Activated T-helper 1 cell treated with anti-CD3 and anti-CD28 coated beads, Interleukin-2, amount 50 U/mL, for 16 hours (primary cell): ENCODE measurements at places on chromosomes 5 and 9.

GRCh38 chr5:124310453-124310852 lies 436.0 kb downstream of the ZNF608 start:
- DNase-seq, result no peak

GRCh38 chr5:179118756-179119414 lies 58.7 kb downstream of the ZNF354C start:
- no peak for DNase-seq

DNA sequence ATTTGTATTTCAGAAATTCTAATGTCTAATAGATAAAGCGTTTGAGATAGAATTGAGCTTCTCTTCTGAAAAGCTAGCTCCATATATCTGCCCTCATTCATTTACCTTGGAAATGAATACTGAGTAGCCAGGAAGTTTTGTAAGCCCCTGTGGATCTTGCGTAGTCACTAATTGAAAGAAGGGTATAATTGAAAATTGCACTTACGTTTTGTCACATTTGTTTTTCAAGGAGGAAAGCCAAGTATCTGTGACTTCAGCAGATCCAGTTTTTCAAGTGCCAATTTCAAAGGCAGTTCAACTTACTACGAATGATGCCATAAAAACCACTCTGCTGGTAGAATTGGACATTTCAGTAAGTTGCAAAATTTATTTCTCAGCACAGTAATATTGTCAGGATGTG lies 14.0 kb downstream of the MTRR start:
- DNase-seq, result no peak

GRCh38 chr5:92401492-92401891 lies 1018.4 kb upstream of the ARRDC3 start:
- DNase-seq, result no peak

GRCh38 chr5:20536341-20536740 lies 548.3 kb upstream of the CDH18 start:
- DNase-seq, result no peak

DNA sequence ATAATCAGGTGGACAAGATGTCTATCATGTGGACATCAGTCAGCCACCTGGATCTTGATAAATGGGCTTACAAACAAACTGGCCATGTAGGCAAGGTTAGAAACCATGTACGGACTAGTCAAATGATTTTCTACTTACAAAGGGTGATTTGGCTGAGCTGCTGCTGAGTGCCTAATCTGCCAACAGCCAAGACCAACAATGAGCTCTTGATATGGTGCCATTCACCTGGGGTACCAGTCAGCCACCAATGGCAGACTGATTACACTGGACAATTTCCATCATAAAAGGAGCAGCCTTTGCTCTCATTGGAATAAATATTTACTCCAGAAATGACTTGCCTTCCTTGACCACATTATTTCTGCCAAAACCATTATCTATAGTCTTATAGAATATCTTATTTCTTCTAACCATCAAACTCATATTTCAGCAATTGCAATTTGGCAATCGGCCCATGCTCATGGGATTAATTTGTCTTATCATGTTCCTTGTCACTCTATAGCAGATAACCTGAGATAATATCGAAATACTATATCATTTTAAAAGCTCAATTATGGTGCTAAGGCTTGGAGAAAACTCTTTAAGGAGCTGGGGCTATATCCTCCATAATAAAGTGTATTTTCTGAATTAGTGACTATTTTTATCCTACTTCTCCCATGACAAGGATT lies 135.1 kb downstream of the SLC25A46 start:
- no peak for DNase-seq

GRCh38 chr5:37710965-37711364 lies 128.9 kb downstream of the GDNF start:
- DNase-seq, result no peak

DNA sequence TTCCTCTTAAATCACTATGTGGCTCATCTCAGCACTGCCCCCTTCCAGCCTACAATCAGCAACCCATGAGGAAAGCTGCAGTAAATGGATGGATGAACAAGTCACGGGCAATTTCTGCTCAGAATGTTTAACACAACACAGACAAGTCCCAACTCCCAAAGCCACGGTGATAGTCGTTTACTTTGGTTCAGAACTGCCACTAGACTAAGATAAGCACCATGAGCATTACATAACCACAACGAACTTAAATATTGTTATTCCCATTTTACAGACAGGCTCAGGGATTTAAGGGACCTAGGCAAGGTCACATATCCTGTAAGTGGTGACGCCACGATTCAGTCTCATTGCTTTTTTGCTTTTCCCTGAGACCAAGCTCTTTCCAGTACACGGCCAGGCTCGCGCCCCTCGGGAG lies 2.0 kb upstream of the SMIM27 start:
- DNase-seq, result no peak

- no peak for DNase-seq
Measured at GRCh38 chr9:20270161-20270560, 352.1 kb downstream of the MLLT3 start.

DNA sequence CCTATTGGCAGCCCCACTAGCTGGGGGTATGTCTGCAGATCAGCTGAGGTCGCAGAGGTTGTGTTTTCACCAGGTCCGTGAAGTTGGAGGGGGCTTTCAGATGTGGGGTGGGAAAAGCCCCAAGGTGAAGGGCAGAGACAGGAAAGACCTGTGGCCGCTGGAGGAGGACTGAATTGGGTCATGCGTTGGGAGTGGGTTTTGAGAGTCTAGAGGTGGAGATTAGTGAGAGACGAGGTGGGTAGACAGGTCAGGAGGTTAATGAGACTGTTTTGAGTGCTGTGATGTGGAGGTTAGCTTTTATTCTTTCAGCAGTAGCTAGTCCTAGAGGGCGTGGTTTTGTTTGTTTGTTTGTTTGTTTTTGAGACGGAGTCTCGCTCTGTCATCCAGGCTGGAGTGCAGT lies 10.3 kb downstream of the SNX30 start:
- DNase-seq, result no peak

DNA sequence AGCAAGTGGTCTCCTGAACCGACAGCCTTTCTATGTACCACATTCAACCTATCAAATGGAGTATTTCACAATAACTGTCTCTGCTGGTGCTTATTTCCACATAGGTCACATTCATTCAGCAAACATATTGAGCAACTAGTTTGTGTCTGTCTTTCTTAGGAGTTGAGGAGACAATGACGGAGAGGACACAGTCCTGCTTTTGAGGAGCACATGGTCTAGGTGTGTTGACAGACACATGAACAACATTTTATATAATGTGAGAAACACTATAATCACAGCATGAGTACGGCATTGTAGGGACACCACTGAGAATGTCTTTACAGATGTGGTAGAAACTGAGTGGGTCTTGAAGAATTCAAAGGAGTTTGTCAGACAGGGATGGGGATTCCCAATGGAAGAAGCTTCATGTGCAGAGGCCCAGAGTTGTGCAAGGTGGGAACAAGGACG lies 28.5 kb downstream of the NFIL3 start:
- DNase-seq, result no peak

GRCh38 chr9:127586096-127586495 lies 26.0 kb upstream of the STXBP1 start:
- DNase-seq, result no peak

DNA sequence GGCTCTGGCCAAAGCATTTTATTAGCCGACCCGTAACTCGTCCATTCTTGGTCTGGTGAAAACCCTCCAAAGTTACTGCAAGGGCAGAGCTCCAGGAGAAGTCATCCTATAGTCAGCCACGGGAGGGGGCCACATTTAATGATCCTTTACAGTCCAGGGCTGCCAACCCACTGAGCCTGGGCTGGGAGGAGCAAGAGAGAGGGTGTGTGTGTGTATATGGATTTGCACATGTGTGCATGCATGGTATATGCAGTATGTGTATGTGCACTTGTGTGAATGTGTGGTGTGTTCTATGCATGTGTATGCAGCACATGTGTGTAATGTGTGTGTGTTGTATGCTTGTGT lies 4.2 kb upstream of the RASGEF1C start:
- DNase-seq, result no peak

GRCh38 chr5:142175039-142175438 lies 66.5 kb downstream of the NDFIP1 start:
- DNase-seq, result no peak

GRCh38 chr5:91794856-91795548 lies 411.9 kb upstream of the ARRDC3 start:
- DNase-seq, result no peak

DNA sequence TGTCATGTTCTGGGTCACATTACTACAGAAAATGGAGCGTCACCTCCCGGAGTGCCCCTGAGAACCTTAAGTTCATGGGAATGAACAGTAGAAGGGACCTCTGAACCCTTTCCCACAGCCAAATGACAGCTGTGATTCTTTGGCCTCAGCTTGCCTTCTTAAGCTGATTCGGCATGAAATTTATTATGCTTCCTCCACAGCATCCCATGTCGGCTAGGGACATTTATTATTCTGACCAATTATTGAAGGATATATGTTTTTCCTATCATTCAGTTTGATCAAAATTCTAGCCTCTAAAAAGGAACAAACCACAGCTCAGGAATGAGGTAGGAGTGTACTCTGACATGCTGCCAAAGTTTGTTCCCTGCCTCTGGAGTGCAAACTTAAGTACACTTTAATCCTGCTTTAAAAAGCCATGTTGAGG lies 440.6 kb downstream of the CETN3 start:
- DNase-seq, result no peak

GRCh38 chr9:135774794-135775525 lies 73.0 kb downstream of the KCNT1 start:
- DNase-seq, result no peak

DNA sequence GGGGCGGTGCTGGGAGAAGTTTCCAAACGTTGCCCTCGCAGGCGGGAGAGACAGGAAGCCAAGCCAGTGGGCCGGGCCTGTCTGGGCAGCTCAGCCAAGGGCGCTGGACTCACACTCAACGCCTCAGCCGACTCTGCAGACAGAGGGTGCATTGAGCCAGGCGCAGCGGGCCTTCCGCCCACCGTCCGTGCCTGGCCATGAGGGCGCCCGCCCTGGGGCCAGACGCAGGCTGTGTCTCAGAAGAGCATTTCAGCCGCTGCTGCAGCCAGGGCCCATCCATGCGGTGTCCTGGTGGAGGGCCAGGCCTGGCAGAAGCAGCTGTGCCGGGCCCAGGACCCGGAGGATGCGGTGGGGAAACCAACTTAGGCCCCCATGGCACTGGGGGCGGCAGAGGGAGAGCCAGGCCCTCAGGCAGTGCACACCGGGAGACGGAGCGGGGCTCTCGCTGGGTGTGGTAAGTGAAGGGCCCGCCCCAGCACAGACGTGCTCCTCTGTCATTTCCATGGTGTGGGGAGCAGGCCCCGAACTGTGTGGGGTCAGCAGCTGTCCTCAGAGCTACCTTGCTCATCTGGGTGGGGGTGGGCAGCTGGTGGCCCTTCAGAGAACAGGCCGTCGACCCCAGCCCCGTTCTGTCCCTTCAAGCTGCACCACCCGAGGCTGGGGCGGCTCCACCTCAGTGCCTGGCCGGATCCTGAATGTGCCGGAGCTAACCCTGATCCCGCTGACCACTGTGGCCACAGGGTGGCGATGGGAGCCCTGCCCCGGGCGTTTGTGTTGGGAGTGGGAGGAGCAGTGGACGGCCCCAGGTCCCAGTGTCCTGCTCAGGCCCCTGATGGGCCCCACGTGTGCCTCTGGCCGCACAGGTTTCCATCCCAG lies 18.0 kb downstream of the DNLZ start:
- no peak for DNase-seq

DNA sequence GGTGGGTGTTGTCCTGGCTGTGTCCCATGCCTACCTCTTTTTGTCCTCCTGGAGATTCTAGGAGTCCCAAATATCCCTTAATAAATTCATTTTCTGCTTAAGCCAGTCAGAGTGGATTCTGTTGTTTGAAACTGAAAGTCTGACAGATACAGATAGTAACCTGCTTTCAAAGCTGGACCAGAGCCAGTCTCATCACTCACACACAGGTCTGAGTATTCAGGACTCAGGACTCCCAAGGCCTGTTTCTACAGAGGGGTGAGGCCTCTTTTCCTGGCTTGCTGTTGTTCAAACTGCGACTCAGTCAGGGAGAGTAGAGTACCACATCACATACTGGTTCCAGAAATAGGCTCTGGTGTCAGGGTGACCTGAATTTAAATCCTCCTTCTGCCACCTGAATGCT lies 190.1 kb downstream of the PAX5 start:
- DNase-seq, result no peak

DNA sequence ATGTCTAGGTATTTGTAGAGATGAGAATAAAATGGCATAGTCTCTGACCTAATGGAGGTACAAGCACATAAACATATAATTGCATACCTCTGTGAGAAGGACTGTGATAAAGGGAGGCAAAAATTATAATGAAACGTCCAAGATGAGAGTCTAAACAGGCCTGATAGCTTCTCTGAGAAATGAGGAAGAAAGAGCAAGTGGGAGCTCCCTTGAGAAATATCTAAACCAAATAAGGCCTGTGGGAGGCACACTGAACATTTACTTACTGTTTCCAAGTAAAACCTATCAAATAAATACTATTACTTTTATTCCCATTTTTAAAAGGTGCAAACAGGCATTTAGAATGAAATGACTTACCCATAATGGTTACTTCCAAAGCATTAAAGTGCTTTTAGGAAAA lies 125.6 kb upstream of the PAPPA start:
- DNase-seq, result no peak

DNA sequence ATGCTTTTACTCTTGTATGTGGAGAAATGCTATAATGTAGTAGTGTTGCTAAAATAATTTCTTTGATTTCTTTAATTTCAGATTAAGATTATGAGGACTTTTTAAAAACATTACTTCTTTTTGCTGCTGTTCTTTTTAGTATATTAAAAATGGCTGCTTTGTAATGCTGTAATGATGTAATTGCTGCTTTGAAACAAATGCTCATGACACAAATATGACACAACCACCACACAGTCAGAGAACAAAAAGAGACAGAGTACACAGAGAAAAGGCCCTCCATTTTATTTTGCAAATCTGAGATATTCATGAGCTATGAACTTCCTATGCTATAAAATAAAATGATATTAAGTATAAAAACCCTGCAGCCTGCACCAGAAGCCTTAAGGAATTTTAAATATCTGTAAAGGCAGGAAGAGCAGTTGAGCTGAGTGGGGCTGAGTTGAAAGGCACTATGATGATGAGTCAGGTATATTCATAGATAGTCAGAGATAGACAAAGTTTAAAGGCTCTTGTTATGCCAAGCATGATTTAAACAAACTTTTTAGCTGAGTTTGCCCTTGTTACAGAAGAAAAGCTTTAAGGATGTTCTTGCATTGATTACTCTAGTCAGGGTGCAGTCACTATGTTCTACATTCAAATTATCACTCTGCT lies 5.1 kb upstream of the POU5F2 start:
- no peak for DNase-seq

GRCh38 chr5:77343165-77343564 lies 132.7 kb downstream of the PDE8B start:
- DNase-seq, result no peak

- DNase-seq, result no peak
Measured at GRCh38 chr5:135029477-135030122, 4.4 kb downstream of the PITX1 start.

GRCh38 chr5:58025809-58026208 lies 434.1 kb downstream of the PLK2 start:
- DNase-seq, result no peak

GRCh38 chr9:8030095-8030494 lies 230.5 kb upstream of the DMAC1 start:
- DNase-seq, result no peak

- DNase-seq, result no peak
Measured at GRCh38 chr5:67543720-67544270, 347.2 kb upstream of the CD180 start.

- no peak for DNase-seq
Measured at GRCh38 chr5:152004095-152004494, 79.4 kb upstream of the GLRA1 start.
